ENCODE measurements at places on chromosomes 6 and 20. TPM values are rescaled to one million over a fixed set of nuclear protein-coding genes. Genes with fewer than 3 reads are reported as not detected.

SOX18 gene
- 2.3 TPM for total RNA-seq

GPR63 gene
- total RNA-seq: 0.61 TPM

TTLL9 gene
- total RNA-seq: 0.06 TPM

SDC4 gene
- total RNA-seq: 134 TPM

SIGLEC1 gene
- total RNA-seq: not detected

HCK gene
- not detected for total RNA-seq

NECAB3 gene
- total RNA-seq: 14.2 TPM

CTCFL gene
- total RNA-seq: not detected

VWA7 gene
- 1.2 TPM for total RNA-seq

RNF8 gene
- 22.9 TPM for total RNA-seq

SLC32A1 gene
- total RNA-seq: not detected

PNPLA1 gene
- not detected for total RNA-seq

CTSZ gene
- 187 TPM for total RNA-seq

SEL1L2 gene
- not detected for total RNA-seq

CEP57L1 gene
- total RNA-seq: 8.9 TPM

SLC17A2 gene
- not detected for total RNA-seq
